ENCODE measurements at places on chromosomes 1 and 21.

- DNase-seq, result no peak
These were observed 21.4 kb downstream of the ARHGAP29 start for GRCh38 chr1:94215955-94216354.

GRCh38 chr1:31191281-31191680 is 48.4 kb downstream of the NKAIN1 start:
- DNase-seq, result no peak

DNA sequence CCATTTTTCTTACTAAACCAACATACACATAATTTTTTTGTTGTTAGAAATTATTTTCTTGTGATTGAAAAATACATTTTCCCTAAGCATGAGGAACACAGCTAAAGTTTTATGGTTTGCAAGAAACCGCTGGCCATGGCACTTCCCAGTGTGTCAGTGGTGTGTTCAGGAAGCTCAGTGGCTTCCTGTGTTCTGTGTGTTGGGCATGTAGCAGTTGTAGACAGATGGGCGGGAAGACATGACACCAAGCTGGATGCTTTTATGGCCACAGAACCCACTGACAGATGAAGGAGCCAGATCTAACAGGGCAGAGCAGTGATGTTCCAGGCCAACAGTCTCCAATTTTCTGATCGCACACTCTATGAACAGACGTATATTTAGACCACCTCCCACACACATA is 119.8 kb downstream of the GALNT2 start:
- no peak for DNase-seq

GRCh38 chr1:179776831-179777230 is 33.7 kb downstream of the FAM163A start:
- DNase-seq, result no peak

- no peak for DNase-seq
These were observed 34.2 kb upstream of the LRRC8B start for GRCh38 chr1:89490389-89490788.

DNA sequence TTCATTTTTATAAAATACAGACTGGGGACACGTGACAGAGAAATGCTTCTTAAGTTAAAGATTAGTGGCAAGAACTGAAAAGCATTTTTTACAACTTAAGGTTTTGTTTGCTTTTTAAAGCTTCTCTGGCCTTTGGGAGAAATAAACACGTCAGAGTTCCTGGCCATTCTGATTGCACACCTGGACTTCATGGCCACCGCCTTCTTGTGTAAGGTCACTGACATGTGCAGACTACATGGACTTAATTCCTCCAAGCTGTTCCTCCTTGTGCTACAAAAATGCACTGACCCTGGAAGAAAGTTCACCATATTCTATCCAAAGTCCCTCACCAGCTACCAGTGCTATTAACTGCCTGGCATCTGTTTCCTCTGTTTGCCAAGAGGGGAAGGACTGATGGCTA is 56.1 kb downstream of the GADD45A start:
- no peak for DNase-seq

- no peak for DNase-seq
These were observed 62.7 kb upstream of the LPGAT1 start for GRCh38 chr1:211893260-211893659.

DNA sequence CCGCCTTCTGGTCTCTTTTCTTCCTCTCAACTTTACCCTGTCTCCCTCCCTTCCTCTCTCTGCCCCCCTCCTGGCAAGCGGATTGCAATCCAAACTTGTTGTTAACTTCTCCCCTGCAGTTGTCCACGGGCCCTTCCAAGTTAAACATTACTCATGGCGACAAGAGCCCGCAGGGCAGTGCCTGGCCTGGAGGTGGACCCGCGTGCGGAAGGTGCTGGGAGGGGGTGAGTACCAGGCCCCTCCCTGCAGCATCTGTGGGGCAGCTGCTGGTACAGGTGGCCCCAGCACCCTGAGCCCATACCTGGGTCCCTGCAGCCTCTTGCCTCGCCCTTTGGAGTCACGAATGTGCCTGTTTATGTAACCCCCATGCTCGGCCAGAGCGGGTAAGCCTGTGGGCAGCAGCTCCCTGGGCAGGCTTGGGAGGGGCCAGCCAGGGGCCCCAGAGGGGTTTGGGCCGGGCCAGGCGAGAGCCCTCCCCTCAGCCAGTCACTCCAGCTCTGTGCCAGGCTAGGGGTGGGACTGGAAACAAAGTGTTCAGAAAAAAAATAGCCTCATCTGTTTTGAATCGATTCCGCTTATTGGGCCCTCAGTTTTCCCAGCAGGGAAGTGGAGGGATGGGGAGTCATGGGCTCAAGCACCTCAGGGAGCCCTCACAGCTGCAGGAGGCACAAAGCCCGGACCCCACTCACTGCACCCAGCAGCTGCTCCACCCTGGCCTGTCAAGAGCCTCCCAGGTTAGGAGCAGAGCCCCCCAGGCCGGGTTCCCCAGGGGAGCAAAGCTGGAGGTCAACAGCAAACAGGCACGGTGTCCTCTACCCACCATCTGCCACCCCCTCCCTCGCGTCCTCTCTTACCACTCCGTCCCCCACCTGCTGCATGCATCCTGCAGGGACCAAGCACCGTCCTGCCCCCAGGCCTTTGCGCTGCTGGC is 14.0 kb upstream of the FAAP20 start:
- no peak for DNase-seq

DNA sequence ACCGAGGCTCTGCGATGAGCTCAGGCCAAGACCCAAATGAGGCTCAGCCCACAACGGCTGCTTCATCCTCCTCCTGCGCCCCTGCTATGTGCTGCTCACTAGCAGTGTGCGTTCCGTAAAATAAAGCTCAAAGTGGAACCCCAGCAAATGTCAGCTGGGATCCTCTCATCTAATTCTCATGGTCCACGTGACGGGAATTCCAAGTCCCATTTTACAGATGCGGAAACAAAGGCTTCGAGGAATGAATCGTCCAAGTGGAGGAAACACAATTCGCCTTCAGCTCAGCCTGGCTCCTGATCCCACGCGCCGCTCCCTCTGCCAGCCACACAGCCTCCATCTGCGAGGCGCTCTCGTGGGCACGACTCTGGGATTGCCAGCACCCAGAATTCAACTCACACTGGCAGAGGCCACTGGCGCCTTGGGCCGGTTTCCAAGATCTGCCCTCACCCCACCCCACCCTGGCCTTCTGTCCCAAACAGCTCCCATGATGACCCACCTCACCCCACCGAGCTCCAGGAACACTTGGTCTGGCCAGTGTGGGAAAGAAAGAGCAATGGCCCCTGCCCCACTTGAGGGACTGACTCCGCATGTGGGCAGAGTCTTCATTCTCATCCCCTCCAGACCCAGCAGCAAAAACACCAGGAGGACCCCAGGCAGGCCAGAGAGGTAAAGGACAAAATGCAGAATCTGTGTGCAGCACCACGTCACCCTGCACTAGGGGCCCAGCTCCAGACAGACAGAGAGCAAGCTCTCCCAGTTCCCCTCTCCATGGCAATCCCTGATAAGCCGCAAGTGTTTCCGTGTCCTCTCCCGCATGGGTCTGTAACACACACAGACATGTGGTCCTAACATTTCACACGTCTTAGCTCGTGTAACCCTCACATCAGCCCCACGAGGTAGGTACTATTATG is 10.5 kb downstream of the CASZ1 start:
- DNase-seq, result no peak

GRCh38 chr1:59601811-59602210 is 212.9 kb upstream of the HOOK1 start:
- no peak for DNase-seq
